Heart right ventricle (tissue), 16 donors: ENCODE measurements at places on chromosomes 16 and 17. TPM values are rescaled to one million over a fixed set of nuclear protein-coding genes. Genes with fewer than 3 reads are reported as not detected.

The KRTAP4-9 gene
- total RNA-seq, result not detected

The C16orf87 gene
- 8.6 TPM for total RNA-seq

The GNG13 gene
- not detected for total RNA-seq

The TP53TG3F gene
- not detected for total RNA-seq

The SHBG gene
- not detected for total RNA-seq

The KRTAP9-4 gene
- not detected for total RNA-seq

The PPM1E gene
- total RNA-seq, result 0.30 TPM

The ZNF423 gene
- total RNA-seq, result 6.2 TPM

The TBC1D3I gene
- 0.19 TPM for total RNA-seq

The TPSB2 gene
- 0.53 TPM for total RNA-seq

The ABCC11 gene
- not detected for total RNA-seq

The KRT20 gene
- total RNA-seq, result not detected

DNA sequence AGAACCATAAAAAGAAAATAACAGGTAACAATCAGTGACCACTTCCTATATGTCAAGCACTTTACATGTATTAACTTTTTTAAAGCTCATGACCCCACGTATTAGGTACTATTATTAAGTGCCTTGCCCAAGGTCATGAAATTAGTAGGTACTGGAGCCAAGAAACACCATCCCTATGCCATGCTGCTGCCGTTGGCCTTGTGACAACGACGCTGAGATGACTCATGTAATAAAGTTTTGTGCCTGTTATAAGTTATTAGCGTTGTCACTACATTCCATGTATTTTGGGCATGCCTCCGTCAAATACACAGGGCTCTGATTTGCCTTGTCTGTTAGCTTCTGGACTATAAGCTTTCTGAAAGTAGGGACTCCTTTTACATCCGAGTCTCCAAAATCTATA, 1.4 kb downstream of the BBS2 start:
- no peaks in the 10 kb centered on the region for H3K36me3 ChIP-seq
- H3K27ac ChIP-seq, result peak overlapping the region; percentile 93
- no peaks in the 10 kb centered on the region for H3K27me3 ChIP-seq
- no peak for DNase-seq
- no peak overlapping the region for H3K4me3 ChIP-seq

GRCh38 chr16:48608871-48609651, 919 bp downstream of the N4BP1 start:
- peaks cover 87% of the 10 kb centered on the region for H3K4me1 ChIP-seq
- no peaks in the 10 kb centered on the region for H3K27me3 ChIP-seq
- peak; percentile 32 for DNase-seq
- H3K36me3 ChIP-seq, result no peaks in the 10 kb centered on the region
- peak overlapping the region; percentile 94 for H3K27ac ChIP-seq
- H3K4me3 ChIP-seq, result peak overlapping the region; percentile 99

DNA sequence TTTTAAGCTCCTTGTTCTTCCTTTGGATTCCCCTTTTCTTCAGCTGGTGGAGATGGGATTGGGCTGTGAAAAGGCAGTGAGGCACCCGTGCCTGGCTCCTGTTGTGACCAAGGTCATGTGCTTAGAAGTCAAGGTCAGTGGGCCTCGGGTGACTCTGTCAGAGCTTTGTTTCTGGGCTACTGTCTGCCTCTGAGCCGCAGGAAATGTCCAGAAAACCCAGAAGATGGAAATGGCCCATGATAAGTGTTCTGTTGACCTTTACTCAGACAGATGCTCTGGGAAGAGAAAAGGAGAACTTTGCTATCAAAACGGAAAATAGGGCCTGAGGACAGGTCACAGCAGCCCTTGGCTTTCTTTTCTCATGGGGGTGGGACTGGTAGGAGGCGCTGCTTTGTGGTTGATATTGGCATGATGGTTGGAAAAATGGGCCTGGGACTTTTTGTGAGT, 2.9 kb downstream of the ABCC1 start:
- peak; percentile 52 for DNase-seq
- no peaks in the 10 kb centered on the region for H3K36me3 ChIP-seq
- no peak overlapping the region for H3K27ac ChIP-seq
- H3K4me3 ChIP-seq, result no peak overlapping the region
- H3K27me3 ChIP-seq, result no peaks in the 10 kb centered on the region

GRCh38 chr16:31131841-31132271, 3.7 kb downstream of the PRSS8 start:
- no peaks in the 10 kb centered on the region for H3K27me3 ChIP-seq
- DNase-seq, result no peak
- no peak overlapping the region for H3K4me3 ChIP-seq
- H3K4me1 ChIP-seq, result peaks cover 13% of the 10 kb centered on the region

GRCh38 chr17:76701471-76701967, 9.2 kb downstream of the MXRA7 start:
- no peaks in the 10 kb centered on the region for H3K27me3 ChIP-seq
- DNase-seq, result no peak
- peaks cover 76% of the 10 kb centered on the region for H3K4me1 ChIP-seq
- H3K36me3 ChIP-seq, result peaks cover 3% of the 10 kb centered on the region
- peak overlapping the region; percentile 88 for H3K27ac ChIP-seq
- H3K4me3 ChIP-seq, result peak overlapping the region; percentile 45

- no peak overlapping the region for H3K4me3 ChIP-seq
- H3K4me1 ChIP-seq, result peaks cover 51% of the 10 kb centered on the region
- DNase-seq, result no peak
- H3K27me3 ChIP-seq, result no peaks in the 10 kb centered on the region
- H3K27ac ChIP-seq, result peak overlapping the region; percentile 25
Observed at GRCh38 chr17:78889531-78889930, 13.5 kb downstream of the CEP295NL start.

- no peaks in the 10 kb centered on the region for H3K36me3 ChIP-seq
- H3K4me3 ChIP-seq, result no peak overlapping the region
- H3K4me1 ChIP-seq, result no peaks in the 10 kb centered on the region
- H3K27ac ChIP-seq, result no peak overlapping the region
- H3K27me3 ChIP-seq, result no peaks in the 10 kb centered on the region
Observed at GRCh38 chr16:82470016-82470415, 156.8 kb upstream of the CDH13 start.

GRCh38 chr17:2338315-2338657, 985 bp downstream of the SGSM2 start:
- H3K4me1 ChIP-seq, result peaks cover 30% of the 10 kb centered on the region
- H3K27ac ChIP-seq, result no peak overlapping the region
- no peaks in the 10 kb centered on the region for H3K27me3 ChIP-seq
- no peaks in the 10 kb centered on the region for H3K36me3 ChIP-seq
- no peak for DNase-seq

GRCh38 chr17:39593371-39593770, 14.3 kb downstream of the NEUROD2 start:
- H3K27ac ChIP-seq, result no peak overlapping the region
- peaks cover 61% of the 10 kb centered on the region for H3K27me3 ChIP-seq

DNA sequence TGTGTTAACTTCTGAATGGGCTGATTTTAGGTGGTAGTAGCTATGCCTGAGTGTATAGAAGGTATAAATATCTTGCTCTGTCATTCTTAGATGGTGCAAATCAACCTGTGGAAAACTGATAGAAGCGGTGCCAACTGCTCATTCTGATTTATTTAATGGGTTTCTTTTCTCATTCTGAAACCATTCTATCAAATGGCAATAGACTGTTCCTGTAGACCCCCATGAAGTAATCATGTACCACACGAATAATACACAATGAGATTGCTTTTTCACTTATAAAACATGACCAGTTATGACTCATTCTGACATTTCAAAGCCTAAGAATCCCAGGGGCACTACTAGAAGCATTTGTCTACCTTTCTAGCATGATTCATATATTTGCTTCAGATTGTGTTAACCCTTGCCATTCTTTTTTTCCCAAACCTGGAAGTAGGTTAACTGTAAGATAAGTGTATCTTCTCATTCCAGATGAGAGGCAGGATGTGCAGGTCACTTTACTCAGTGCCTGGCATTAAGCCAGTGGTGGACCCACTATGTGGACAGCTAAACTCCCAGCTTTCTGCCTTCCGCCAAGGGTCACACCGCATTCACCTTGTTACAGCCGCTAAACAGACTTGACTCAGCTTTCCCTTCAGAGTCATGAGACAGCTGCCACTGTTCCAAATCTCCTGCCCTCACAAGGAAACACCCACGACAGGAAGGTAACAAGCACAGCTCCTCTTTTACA, 16.4 kb upstream of the SLC16A11 start:
- no peak for DNase-seq
- H3K4me1 ChIP-seq, result no peaks in the 10 kb centered on the region
- H3K27me3 ChIP-seq, result peaks cover 22% of the 10 kb centered on the region
- no peak overlapping the region for H3K4me3 ChIP-seq

- no peaks in the 10 kb centered on the region for H3K27me3 ChIP-seq
- H3K36me3 ChIP-seq, result no peaks in the 10 kb centered on the region
- no peak overlapping the region for H3K4me3 ChIP-seq
- no peak overlapping the region for H3K27ac ChIP-seq
Observed at GRCh38 chr16:52209227-52209626, 337.7 kb downstream of the TOX3 start.

- H3K4me1 ChIP-seq, result peaks cover 21% of the 10 kb centered on the region
- peak overlapping the region; percentile 75 for H3K4me3 ChIP-seq
- H3K36me3 ChIP-seq, result no peaks in the 10 kb centered on the region
- H3K27ac ChIP-seq, result no peak overlapping the region
- DNase-seq, result no peak
Observed at GRCh38 chr16:84616515-84616914, 1.4 kb downstream of the COTL1 start.

GRCh38 chr16:57799600-57800199, 2.6 kb downstream of the KIFC3 start:
- peak overlapping the region; percentile 80 for H3K4me3 ChIP-seq
- peaks cover 90% of the 10 kb centered on the region for H3K4me1 ChIP-seq
- DNase-seq, result no peak
- no peaks in the 10 kb centered on the region for H3K27me3 ChIP-seq
- H3K36me3 ChIP-seq, result peaks cover 32% of the 10 kb centered on the region
- peak overlapping the region; percentile 99 for H3K27ac ChIP-seq

GRCh38 chr17:17706140-17707060, 25.1 kb downstream of the RAI1 start:
- H3K4me3 ChIP-seq, result no peak overlapping the region
- no peaks in the 10 kb centered on the region for H3K36me3 ChIP-seq
- H3K4me1 ChIP-seq, result peaks cover 49% of the 10 kb centered on the region

GRCh38 chr17:74715144-74715543, 2.4 kb upstream of the CD300LF start:
- no peak overlapping the region for H3K27ac ChIP-seq
- no peak for DNase-seq
- no peaks in the 10 kb centered on the region for H3K4me1 ChIP-seq

DNA sequence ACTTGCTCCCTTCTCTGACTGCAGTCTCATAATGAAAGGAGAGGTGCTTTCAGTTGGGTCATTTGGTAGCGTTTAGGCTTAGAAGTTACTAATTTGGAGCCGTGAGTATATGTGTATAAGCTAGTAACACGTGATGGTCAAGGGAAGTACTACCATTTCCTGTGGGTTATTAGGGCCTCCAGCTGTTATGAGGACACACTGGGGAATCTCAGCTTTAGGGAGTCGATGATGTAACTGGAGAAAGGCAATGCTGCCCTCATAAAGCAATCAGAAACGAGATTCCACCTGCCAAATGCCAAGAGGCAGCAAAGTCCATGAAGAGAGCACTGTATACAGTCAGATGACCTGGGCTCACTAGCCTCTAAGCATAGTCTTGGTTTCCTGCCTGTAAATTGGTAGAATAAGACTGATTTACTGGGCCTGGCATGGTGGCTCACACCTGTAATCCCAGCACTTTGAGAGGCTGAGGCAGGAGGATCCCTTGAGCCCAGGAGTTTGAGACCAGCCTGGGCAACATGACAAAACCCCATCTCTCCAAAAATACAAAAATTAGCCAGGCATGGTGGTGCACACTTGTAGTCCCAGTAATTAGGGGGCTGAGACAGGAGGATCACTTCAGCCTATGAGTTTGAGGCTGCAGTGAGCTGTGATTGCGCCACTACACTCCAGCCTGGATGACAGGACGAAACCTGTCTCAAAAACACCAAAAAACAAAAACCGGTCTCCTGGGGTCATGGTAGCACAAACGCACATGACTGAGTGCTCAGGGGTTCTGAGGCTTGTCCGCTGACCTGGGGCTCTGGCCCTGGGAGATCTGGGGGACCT, 53.0 kb downstream of the SF3B3 start:
- peaks cover 27% of the 10 kb centered on the region for H3K4me1 ChIP-seq
- H3K4me3 ChIP-seq, result no peak overlapping the region
- no peak overlapping the region for H3K27ac ChIP-seq
- no peak for DNase-seq

DNA sequence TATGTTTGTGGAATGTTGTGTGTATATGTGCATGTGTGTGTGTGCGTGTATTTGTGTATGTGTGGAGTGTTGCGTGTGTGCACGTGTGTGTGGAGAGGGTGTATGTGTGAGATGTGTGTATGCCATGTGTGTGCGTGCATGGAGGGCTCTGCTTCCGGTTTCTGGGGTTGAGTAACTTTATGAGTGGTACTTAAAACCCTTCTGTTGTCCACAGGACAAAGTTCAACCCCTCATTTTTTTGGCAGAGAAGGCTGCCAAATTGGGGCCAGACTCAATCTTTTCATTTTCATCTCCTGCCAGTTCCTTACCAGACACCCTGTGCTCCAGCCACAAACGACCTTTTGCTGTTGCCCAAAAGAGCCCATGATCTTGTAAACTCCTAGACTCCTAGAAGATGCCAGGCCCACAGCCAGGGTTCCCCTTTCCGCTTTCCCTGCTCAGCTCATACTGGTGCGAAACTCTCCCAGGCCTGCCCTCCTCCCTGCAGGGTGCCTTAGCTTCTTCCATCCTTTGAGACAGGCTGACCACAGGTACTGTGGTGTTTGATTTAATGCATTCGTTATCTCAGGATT, 100.2 kb downstream of the CMIP start:
- no peak overlapping the region for H3K4me3 ChIP-seq
- H3K27ac ChIP-seq, result no peak overlapping the region
- DNase-seq, result no peak
- no peaks in the 10 kb centered on the region for H3K36me3 ChIP-seq
- H3K27me3 ChIP-seq, result no peaks in the 10 kb centered on the region
- peaks cover 72% of the 10 kb centered on the region for H3K4me1 ChIP-seq

- H3K27ac ChIP-seq, result no peak overlapping the region
- no peaks in the 10 kb centered on the region for H3K27me3 ChIP-seq
Observed at GRCh38 chr16:3783516-3783915, 66.2 kb upstream of the TRAP1 start.

GRCh38 chr16:35744726-35745125, 2285.3 kb downstream of the TP53TG3F start:
- no peaks in the 10 kb centered on the region for H3K4me1 ChIP-seq
- no peak overlapping the region for H3K27ac ChIP-seq
- H3K27me3 ChIP-seq, result no peaks in the 10 kb centered on the region
- H3K36me3 ChIP-seq, result no peaks in the 10 kb centered on the region
- DNase-seq, result no peak

DNA sequence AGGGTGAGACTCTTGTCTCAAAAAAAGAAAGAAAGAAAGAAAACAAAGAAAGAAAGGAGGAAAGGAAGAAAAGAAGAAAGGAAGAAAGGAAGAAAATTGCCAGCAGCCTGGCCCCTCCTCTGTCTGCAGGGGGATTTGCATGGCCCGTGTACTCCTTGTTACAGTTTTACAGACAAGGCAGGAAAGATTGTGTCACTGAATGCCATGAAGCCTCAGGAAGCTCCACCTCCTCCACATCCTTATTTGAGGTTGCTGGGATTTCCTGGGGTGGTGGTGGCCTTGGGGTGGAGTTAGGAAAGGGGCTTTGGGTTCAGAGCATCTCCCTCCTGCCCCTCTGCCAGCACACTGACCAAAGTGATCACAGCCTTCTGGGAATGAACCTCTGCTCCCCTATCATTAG, 23.6 kb downstream of the CFAP20 start:
- peaks cover 25% of the 10 kb centered on the region for H3K4me1 ChIP-seq
- no peak for DNase-seq
- H3K27me3 ChIP-seq, result no peaks in the 10 kb centered on the region
- peak overlapping the region; percentile 25 for H3K27ac ChIP-seq
- H3K36me3 ChIP-seq, result no peaks in the 10 kb centered on the region
- H3K4me3 ChIP-seq, result no peak overlapping the region

- no peaks in the 10 kb centered on the region for H3K36me3 ChIP-seq
- peaks cover 5% of the 10 kb centered on the region for H3K4me1 ChIP-seq
- no peak for DNase-seq
- no peak overlapping the region for H3K4me3 ChIP-seq
- no peak overlapping the region for H3K27ac ChIP-seq
Observed at GRCh38 chr16:90012991-90013745, 6.1 kb downstream of the DBNDD1 start.
